Epithelial cell of alveolus of lung (primary cell): ENCODE measurements at places on chromosomes 1 and 21. TPM values are rescaled to one million over a fixed set of nuclear protein-coding genes. Genes with fewer than 3 reads are reported as not detected.

Gene PTAFR
- total RNA-seq, result under 0.01 and 0.13 TPM in 2 replicates

Gene HTR6
- total RNA-seq, result not detected in 2 replicates

Gene ESPN
- 0.13 TPM in 1 of 2 replicates, not detected in the other for total RNA-seq

Gene DRAM2
- 46.7 and 118 TPM in 2 replicates for total RNA-seq

Gene SLC9C2
- total RNA-seq, result not detected in 2 replicates

Gene PIGR
- not detected in 2 replicates for total RNA-seq

Gene SHISA4
- 23.3 and 38.6 TPM in 2 replicates for total RNA-seq

Gene NCAM2
- 1.9 and 8.1 TPM in 2 replicates for total RNA-seq

Gene IGFN1
- under 0.01 TPM in 1 of 2 replicates, not detected in the other for total RNA-seq
